Suprapubic skin (tissue), 4 donors: ENCODE measurements at places on chromosomes 4 and X.

GRCh38 chrX:20729416-20729815 lies 462.7 kb upstream of the RPS6KA3 start:
- DNase-seq = no peak

GRCh38 chr4:156672492-156673305 lies 298.9 kb downstream of the PDGFC start:
- DNase-seq = no peak

- no peak for DNase-seq
These were observed 607.1 kb downstream of the PCDH18 start for GRCh38 chr4:136925203-136925602.

DNA sequence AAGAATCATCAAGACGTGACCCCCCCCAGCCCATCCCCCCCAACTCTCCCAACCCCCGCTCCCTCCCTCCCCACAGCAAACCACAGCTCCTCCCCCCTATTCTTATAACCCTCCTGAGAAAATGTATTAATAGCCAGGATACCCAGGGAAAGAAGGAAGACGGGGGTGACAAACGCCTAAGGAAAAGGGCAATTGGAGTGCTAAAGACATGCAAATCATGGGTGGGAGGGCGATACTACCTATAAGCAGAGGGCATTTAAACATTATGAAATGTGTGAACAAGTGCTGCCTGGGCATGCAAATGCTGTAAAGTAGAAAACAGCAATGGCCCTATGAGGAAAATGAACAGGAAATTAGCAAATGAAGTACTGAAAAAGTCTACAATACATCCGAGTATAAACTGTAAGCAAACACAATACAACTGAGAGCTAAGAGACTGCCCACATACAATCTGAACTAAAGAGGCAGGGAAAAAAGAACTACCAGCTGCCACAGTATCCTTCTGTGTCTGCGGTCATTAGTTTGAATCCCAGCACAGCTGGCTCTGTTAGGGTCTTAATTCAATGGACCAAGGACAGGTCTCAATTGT lies 2.4 kb downstream of the CXXC4 start:
- DNase-seq = no peak

- DNase-seq = no peak
These were observed 38.6 kb upstream of the AADAT start for GRCh38 chr4:170128219-170128804.

DNA sequence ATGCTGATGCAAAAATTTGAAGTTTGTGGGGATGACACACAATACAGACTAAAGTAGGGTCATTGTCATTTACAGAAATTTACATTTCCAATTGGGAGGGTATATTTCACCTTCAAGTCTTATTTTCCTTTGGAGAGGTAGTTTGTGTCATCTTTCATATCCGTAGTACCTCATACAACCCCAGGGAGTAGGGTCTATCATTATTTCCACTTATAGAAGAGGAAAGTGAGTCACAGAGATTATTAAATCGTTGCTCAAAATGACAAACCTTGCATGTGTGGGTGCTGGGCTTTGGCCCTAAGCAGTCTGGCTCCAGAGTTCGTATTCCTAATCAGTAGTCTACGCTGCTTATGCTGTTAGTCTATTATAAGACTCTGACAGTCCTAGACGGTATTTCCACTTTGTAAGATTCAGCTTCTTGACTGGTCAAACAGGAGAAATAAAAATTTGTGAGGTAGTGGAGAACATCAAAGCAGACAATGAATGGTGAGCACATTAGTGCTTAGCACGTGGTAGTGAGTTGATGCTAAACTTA lies 516.5 kb downstream of the PCDH7 start:
- DNase-seq = no peak

DNA sequence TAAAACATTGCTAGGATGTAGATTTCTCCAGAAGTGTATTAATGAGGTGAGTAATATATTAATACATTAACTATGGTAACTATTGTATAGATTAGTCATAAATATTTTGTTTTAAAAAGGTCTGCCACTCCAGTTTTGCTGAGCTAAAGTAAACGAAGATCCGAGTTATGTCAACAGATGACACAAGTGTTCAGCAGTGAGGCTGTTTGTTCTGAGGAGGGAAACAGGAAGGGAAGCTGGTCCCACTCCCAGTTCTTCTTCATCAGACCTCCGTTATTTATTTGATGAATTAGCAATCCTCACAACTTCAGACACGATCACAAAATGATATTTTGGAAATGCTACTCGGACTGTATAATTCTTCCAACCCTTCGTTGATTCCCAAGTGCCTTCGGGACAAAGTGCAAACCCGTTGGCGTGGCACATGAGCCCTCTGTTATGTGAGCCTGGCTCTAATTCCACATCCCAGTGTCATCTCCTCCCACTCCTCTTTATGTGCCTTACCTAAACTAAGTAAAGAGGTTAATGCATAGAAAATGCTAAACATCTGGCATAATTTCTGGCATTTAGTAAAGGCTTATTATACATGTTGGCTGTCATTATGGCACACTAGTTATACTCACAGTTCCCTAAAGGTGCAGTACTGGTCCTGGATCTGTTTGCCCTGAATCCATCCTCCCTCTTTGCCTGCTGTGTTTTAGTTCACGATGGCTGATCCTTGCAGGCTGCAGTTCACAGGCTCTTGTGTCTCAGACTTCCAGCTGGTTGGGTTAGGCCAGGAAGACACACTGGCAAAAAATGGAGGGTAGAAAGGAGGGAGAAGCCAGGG lies 190.6 kb upstream of the LNX1 start:
- no peak for DNase-seq
